ENCODE measurements at places on chromosomes 5 and 9.
A peak's percentile ranks its signal among the peaks of the same experiment; 100 is the strongest.

DNA sequence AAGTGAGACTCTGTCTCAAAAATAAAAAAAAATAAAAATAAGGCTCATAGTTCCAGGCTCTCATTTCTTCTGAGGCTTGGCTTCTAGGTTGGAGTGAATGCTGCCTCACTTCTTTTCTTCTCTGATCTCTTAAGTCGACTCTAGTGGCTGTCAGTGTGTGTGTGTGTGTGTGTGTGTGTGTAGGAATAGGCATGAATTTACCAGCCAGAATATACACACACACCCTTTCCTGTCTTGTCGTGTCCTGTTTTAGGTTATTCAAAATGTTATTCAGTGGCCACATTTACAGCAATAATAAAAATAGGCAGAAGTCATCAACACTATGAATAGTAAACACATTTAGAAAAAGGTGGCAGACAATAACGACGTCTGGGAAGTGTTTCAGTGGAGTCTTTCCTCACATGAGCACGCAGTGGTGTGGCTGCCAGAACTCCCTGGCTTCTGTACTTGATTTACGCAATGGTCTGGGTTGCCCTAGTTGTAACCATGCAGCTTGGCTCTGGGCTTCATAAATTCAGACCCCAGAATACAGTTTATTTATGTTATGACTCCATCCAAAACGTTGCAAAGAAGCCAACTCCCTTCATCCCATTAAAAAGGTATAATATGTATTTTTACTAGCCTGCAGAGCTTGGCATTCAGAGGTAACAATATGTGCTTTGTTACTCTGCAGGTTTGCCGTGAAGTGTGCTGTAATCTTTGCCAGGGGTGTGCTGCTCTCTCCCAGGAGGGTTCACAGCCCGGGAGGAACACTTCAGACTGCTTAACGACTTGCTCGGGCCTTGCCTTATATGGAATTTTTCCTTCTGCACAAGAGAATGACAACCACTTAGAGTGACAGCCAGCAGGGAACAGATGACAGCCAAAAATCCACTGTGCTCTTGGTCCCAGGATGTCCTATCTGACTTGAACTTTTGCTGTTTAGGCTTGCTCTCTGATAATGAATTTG lies 34.4 kb upstream of the PALM2AKAP2 start:
- DNase-seq: no peak

DNA sequence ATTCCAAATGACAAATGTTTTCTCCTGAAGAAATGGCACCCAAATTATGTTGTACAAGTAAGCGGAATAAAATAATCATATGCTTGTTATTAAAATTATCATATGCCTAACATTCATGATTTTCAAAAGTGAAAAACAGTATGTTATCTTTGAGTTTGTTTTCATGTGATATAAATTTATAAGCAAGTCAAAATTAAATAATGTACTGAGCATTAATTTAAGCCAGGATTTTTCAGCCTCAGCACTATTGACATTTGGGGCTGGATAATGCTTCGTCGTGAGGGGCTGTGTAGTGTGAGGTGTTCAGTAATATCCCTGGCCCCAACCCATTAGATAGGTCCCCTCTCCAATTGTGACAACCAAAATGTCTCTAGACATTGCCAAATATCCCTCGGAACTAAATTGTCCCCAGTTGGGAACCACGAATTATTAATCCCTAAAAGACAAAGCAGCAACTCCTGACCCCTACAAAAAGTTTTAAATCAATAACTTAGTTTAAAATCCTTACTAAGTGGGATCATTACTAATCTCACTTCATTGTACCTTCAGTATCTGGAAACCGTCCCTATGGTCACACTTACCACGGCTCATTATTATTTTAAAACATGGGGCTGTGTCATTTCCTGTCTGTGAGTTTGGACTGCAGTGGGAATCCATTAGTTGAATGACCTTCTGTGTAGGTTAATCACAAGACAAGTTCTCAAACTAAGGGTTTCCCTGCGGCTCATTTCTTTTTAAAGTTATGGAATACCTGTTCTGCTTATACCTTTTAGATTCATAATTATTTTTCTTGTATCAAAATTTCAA lies 1.3 kb upstream of the NNT start:
- no peak for DNase-seq

GRCh38 chr5:167769846-167770413 lies 521.5 kb upstream of the WWC1 start:
- DNase-seq: no peak

DNA sequence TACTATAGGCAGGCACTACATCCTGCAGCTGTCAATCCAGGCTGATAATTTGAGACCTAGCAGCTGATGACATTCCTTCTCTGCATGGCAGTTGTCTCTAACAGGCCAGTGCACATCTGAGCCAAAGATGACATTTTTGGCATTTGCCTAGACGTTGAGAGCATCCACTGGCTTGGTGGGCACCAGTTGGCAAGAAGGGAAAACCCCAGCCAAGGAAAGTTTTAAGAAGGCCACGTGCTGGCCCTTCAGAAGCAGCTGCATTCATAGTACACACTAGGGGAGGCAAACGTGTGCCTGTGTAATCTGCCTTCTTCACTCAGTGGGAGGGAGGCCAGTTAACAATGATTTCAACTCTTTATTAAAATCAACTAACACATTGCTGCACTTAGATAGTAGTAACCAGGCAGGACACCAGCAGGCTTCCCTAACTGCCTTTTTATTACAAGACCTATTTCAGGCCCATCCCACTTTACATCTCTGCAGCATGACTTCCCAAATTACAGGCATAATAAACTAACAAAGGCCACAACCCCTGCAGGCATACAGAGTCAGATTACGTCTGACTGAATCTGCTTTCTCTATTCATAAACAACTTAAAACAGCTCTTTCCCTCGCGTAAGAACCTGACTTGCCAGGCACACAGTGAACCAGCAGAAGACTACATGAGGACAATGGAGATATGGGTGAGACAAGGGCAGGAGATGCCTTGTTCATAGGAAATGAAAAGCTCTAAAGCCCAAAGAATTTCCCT lies 576.3 kb downstream of the PDE4D start:
- no peak for DNase-seq

DNA sequence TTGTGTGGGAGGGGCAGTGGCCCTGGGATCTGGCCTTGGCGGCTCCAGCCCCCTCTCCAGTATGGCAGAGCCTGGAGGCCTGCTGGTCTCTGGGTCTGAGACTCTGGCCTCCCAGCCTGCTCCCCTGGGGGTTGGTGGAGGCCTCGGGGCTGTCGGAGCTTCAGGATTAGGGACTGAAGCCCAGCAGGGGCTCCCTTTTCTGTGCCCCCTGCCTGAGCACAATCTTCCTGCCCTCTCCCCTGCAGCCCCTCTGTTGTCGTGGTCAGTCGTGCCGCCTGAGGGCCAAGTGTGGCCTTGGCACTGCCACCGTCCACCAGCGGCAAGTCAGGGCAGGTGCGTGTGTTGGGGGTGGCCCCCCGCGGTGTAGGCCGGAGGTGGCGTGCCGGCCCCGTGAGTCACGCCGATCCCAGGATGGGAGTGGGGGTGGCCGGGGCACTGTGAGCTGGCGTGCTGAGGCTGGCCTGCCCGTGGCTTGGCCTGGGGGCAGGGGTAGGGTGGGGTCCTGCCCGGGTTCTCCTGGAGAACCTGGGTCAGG lies 53.6 kb downstream of the RXRA start:
- no peak for DNase-seq

- no peak for DNase-seq
Observed at GRCh38 chr5:32283539-32284377, 29.0 kb downstream of the MTMR12 start.

- no peak for DNase-seq
Observed at GRCh38 chr9:25119041-25119440, 559.2 kb downstream of the TUSC1 start.

DNA sequence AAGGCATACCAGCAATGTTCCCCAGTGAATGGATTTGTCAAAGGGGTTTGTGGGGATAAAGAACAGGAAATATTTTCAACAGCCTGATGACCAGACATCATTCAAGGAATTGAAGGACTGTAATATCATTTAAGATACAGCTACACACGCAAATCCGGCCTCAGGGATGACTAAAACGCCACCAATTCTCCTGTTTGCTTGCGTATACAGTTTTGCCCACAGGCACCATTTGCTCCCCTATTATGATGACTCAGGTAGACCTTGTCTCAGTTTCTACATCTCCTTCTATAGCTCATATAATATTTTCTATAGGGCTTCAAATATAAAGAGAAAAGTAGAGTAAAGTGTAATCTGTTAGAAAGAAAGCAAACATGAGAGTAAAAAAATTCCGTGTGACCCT lies 29.7 kb upstream of the ITGA1 start:
- DNase-seq: no peak

DNA sequence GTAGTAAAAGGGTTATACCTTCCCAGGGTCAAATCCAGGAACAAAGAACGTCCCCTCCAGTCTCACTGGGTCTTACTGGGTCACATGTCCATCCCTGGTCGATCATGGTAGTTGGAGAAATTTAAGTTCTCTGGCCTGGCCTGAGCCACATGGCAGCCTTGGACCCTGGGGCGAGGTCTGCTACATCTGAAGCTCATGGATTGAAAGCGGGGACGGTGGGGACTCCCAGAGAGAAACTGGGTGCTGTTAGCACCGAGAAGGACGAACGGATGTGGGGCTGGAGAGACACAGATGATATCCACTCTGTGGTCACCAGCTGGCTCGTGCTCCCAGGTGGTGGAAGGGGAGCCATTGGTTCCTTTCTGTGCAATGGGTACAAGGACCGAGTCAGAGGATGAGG lies 46.9 kb downstream of the TSPAN17 start:
- DNase-seq: no peak

- DNase-seq: peak; percentile 2
Observed at GRCh38 chr5:90473396-90474234, 956 bp downstream of the MBLAC2 start.

DNA sequence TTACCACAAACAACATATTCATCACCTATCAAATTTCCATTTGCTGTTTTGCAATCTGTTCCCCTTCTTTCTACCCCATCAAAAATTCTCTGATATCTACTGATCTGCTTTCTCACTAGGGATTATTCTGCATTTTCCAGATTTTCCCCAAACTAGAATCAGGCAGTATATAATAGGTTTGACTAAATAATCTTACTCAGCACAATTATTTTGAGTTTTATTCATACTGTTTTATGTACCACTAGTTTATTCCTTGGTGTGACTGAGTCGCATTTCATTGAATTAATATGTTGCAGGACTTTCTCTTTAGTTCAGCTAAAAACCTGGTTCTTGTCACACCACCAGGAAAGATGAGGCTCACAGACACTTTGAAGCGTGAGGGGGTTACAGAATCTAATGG lies 131.4 kb downstream of the CYLC2 start:
- DNase-seq: no peak

DNA sequence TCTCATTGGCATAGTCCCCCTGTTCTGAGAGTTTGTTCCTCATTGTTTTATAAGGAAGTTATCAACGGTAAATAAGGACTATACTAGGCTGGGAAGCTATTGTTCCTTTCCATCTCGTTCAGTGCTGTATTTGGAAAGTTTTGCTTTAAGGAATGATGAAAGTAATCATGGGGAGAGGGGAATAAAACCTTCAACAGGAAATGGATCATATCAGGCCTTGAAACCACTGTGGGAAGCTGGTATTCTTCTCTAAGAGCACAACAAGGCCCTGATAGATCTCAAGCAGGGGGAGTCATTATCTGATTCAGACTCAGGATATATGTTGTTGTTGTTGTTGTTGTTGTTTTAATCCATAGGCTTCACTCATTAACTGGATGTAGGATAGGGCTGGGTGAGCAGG lies 474.5 kb downstream of the ENC1 start:
- no peak for DNase-seq

Measured in amniotic stem cell (primary cell).